ENCODE measurements at places on chromosomes 6 and 20. TPM values are rescaled to one million over a fixed set of nuclear protein-coding genes. Genes with fewer than 3 reads are reported as not detected.
A peak's percentile ranks its signal among the peaks of the same experiment; 100 is the strongest.

DNA sequence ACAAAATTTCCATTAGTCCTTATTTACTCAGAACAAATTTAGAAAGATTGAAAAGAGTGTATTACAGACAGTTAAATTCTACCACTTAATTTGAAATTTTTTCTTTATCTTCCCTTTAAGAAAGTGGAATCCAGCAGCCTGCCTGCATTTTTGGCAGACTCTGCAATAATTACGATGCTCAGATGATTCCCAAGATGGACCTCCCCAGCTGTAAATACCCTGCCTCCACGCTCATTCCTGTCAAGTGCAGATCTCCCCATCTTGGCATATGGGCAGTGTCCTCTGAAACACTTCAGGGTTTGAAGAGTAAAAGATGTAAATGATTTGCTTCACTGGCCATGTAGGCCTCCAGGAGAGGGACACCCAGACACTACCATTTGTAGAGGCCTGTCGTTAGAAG lies 471.2 kb downstream of the PRKN start:
- DNase-seq, result no peak

- DNase-seq, result no peak
Measured at GRCh38 chr6:138728662-138729061, 44.9 kb upstream of the CCDC28A start.

DNA sequence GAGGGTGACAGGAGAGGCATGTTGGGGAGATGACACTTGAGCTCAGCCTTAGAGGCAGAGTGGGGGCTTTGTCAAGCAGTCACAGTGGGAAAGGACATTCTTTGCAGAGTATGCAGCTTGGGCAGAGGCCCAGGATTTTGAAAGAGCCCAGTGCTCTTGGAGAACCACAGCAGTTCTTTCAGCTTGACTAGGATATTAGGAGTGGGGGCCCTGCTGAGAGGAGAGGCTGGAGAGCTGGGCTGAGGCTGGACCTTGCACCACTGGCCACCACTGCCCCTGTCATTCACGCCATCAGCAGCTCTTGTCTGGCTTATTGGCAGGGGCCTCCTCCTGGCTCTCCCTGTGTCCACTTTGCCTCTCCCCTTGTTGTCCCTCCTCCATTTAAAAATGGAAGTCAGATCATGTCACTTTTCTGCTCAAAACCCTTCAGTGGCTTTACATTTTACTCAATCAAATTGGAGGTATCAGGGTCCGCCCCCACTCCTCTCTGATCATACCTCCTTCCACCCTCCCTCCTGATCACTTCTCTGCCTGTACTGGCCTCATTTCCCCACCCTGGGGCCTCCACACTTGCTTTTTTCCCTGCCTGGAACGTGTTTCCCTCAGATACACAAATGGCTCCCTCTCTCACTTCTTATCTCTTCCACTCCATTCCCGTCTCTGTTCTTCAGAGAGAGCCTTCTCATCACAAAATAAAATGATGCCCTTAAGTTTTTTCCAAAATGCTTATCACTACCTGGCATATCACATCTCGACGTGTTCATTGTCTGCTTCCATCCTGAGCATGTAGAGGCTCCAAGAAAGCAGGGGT lies 10.5 kb downstream of the MANBAL start:
- DNase-seq, result peak; percentile 65

DNA sequence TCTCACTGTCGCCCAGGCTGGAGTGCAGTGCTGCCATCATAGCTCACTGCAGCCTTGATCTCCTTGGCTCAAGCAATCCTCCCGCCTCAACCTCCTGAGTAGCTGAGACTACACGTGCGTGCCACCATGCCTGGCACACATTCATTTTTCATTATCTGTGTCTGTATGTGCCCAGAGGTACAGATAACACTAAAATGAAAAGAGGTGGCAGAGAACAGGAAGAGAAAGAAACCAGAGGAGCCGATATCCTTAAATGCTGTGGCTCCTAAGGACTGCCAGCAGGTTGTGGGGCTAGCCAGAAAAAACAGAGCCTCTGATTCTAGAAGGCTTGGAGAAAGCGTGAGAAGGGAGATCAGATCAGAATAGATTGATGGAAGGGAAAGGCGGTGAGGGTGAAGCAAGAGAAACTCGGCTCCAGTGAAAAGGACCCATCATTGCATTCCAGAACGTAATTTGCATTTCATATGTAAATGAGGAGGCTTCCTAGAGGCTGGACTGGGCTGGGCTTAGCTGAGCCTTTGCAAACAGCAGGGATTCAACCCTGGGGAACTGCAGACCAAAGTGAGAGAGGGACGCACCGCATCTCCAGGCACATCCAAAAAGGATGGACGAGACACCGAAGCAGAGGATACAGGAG lies 64.2 kb downstream of the GCNT2 start:
- DNase-seq, result no peak

- no peak for DNase-seq
Measured at GRCh38 chr20:62059401-62059800, 6.3 kb downstream of the TAF4 start.

The MMP24 gene
- total RNA-seq, result 0.36 TPM

The ID4 gene
- total RNA-seq, result 11.1 TPM

GRCh38 chr20:60371384-60371783 lies 413.2 kb downstream of the CDH26 start:
- DNase-seq, result no peak

The SLC2A10 gene
- total RNA-seq, result 15.2 TPM

The ADGB gene
- not detected for total RNA-seq

- no peak for DNase-seq
Measured at GRCh38 chr6:164859816-164860215, 449.6 kb downstream of the C6orf118 start.

The GDAP1L1 gene
- not detected for total RNA-seq

Measured in IMR-90 (cell line).